HS-5 (cell line): ENCODE measurements at places on chromosomes 3 and 15.

- no peak for DNase-seq
Measured at GRCh38 chr3:47083786-47084185, 80.1 kb downstream of the SETD2 start.

GRCh38 chr3:18712713-18713576 is 287.8 kb upstream of the SATB1 start:
- no peak for DNase-seq

DNA sequence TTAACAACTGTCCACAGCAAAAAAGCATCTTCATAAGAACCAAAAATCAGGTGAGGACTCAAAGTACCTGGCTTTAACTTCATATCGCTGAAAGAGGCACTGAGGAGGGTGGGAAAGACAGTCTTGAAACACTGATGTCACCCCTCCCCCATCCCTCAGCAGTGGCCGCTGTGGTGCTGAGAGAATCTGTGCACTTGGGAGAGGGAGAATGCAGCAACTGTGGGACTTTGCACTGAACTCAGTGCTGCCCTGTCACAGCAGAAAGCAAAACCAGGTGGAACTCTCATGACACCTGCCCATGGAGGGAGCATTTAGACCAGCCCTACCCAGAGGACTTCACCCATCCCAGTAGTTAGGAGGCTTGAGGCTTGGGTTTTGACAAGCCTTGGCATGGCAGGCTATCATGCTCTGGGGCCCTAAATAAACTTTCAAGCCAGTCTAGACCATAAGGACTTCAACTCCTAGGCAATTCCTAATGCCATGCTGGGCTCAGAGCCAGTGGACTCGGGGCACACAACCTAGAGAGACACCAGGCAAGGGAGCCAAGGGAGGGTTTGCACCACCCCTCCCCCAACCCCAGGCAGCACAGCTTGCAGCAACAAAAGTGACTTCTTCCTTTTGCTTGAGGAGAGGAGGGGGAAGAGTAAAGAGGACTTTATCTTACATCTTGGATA is 6.1 kb upstream of the ZSCAN2 start:
- DNase-seq: no peak

DNA sequence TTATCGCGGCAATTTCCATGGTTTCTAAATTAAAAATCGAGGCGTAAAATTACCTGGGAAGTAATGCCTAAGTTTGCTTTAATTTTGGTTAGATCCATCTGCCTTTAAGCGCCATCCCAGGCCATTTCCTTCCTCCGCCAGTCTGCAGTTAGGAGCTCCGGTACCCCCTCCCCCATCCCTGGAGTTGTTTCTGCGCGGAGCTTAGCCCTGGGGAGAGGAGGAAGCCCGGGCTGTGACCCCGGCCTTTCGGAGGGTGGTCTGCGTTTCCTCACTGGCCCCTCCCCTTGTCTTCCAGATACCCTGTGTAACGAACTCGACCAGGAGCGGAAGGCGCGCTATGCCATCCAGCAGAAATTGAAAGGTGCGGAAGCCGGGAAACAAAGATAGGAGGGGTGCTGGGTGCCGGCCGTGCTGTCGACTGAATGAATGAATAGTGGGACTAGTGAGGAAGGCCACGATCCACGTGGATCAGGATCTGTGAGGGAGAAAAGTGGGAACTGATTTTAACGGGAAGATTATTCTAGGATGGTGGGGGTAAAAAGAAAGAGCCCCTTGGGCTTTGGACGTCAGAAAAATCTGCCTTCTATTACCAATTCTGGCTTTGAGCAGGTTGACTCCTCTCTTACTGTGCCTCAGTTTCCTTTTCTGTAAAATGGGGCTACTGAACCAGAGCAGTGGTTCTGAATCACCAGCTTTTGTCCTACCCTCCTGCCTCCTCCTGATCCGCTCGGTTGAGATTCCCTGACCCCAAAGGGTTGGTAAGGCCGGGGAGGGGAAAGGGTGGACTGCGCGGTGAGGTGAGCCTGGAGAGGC is 6.7 kb downstream of the RNU6-1 start:
- DNase-seq: no peak

- DNase-seq: peak; percentile 9
Measured at GRCh38 chr3:87867001-87867400, 191.8 kb downstream of the CGGBP1 start.
